Activated naive CD8-positive, alpha-beta T cell treated with anti-CD3 and anti-CD28 coated beads for 36 hours (primary cell): ENCODE measurements at places on chromosomes 7 and 10. TPM values are rescaled to one million over a fixed set of nuclear protein-coding genes. Genes with fewer than 3 reads are reported as not detected.

GRCh38 chr7:131737746-131738465 lies 181.5 kb upstream of the PODXL start:
- H3K27me3 ChIP-seq = peaks cover 37% of the 10 kb centered on the region
- H3K36me3 ChIP-seq = no peaks in the 10 kb centered on the region
- no peak overlapping the region for H3K27ac ChIP-seq
- no peaks in the 10 kb centered on the region for H3K4me1 ChIP-seq

GRCh38 chr7:13989126-13989948 lies at the start of gene ETV1:
ETV1 (minus strand) TSS chr7:13989666; CDS start chr7:13989052, 614 bp downstream.
- no peak within 1 kb of the TSS for H3K27ac ChIP-seq
- no peak for DNase-seq

GRCh38 chr10:5775685-5776084 lies 37.5 kb downstream of the GDI2 start:
- peak overlapping the region; percentile 42 for H3K4me3 ChIP-seq
- peaks cover 61% of the 10 kb centered on the region for H3K36me3 ChIP-seq
- H3K4me1 ChIP-seq = peaks cover 31% of the 10 kb centered on the region
- DNase-seq = peak; percentile 81
- no peaks in the 10 kb centered on the region for H3K27me3 ChIP-seq

- peaks cover 2% of the 10 kb centered on the region for H3K4me1 ChIP-seq
- H3K4me3 ChIP-seq = no peak overlapping the region
- peaks cover 52% of the 10 kb centered on the region for H3K36me3 ChIP-seq
- DNase-seq = peak; percentile 55
- no peak overlapping the region for H3K27ac ChIP-seq
- H3K27me3 ChIP-seq = no peaks in the 10 kb centered on the region
These were observed 56.8 kb downstream of the SND1 start for GRCh38 chr7:127708788-127709187.

DNA sequence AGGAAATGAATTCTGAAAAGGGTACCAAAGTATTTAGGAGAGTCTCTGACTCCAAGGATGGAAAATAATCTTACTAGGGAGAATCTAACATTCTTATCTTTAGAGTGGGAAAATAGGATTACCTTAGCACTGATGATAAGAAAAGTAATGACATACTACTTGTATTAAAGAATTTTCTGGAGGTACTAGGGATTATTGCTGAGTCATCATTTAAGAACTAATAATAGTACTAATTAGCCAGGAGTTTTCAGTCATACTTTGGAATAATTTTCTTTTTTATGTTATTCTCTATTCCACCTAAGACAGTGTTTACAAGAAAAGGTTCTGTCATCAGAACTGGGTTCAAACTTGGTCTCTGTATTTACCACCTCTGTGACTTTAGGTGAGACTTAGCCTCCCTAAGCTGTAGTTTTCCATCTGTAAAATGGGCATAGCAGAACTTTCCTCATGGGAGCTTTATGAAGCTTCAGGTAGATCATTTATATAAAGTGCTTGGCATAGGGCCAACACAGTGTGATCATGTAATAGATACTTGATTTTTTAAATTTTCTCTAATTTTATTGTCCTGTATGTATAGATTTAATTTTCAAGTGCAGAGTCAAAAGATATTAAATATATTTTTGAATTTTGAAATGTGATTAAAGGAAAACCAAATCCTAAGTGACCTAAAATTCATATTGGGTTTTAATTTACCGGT lies 20.4 kb downstream of the ITGB8 start:
- no peaks in the 10 kb centered on the region for H3K36me3 ChIP-seq
- peaks cover 6% of the 10 kb centered on the region for H3K27me3 ChIP-seq
- H3K4me1 ChIP-seq = no peaks in the 10 kb centered on the region

DNA sequence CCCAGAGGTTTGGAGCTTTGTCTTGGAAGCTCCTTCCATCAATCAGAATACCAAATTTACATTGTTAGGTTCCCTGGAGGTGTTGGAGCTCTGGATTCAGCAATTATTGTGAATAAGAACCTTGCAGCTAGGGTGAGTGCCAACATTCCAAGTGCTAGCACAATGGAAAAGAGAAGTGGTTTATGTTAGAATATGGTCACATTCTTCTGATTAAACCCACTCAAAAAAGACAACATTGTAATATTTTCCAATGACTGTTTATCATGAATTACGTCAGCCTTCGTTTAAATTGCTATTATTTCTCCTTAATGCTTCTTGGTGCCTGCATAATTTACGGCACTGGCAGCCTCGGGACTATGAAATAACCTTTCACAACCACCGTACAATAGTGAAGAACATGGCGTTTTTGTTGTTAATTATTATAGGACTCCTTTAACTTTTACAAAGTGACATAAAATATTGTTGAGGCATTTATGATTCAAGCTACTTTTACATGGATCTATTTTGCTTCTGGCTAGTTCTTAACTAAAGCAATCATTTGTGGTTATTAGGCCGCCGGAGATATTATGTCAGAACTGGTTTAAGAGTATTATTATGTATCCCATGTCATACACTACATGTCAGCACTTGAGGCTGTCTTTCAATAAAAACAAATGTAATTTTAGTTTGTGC lies 117.7 kb downstream of the ARID5B start:
- H3K36me3 ChIP-seq = peaks cover 66% of the 10 kb centered on the region
- peaks cover 47% of the 10 kb centered on the region for H3K4me1 ChIP-seq
- peak overlapping the region; percentile 88 for H3K27ac ChIP-seq
- H3K4me3 ChIP-seq = no peak overlapping the region
- DNase-seq = no peak

DNA sequence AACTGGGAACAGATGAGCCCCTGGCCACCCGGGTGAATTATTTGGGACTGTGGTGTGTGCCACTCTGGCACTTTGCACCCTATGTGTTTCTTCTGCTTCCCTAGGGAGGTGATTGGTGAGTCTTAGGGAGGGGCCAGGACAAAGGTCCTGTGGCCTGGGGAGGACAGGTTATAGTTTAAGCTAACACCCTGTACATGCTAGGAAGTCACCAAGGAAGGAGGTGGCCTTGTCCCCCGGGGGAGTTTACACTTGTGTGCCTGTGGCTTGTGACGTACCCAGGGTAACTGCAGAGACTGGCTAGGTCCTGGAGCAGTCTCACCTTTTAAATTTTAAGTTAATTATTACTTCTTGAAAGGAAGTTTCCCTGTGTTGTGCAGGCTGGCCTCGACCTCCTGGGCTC lies 196.2 kb downstream of the BAMBI start:
- no peaks in the 10 kb centered on the region for H3K4me1 ChIP-seq
- H3K27me3 ChIP-seq = peaks cover 10% of the 10 kb centered on the region
- no peak overlapping the region for H3K4me3 ChIP-seq
- no peak for DNase-seq

DNA sequence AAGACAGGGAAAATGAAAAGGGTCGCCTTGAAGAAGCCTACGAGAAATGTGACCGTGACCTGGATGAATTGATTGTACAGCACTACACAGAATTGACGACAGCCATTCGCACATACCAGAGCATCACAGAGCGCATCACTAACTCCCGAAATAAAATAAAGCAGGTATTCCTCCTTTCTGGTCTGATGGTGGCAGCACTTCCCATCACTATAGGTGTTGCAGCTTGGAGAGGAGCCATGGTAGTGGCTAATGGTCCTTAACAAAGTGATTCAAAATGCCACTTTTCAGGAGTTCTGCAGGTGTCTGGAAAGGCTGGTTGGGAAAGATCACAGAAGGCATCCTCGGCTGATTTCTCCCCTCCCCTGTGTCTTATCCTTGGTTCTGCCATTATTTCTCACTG lies 22.1 kb downstream of the EXOC4 start:
- no peak for DNase-seq
- no peak overlapping the region for H3K4me3 ChIP-seq
- H3K27ac ChIP-seq = no peak overlapping the region
- no peaks in the 10 kb centered on the region for H3K27me3 ChIP-seq
- H3K4me1 ChIP-seq = peaks cover 7% of the 10 kb centered on the region

DNA sequence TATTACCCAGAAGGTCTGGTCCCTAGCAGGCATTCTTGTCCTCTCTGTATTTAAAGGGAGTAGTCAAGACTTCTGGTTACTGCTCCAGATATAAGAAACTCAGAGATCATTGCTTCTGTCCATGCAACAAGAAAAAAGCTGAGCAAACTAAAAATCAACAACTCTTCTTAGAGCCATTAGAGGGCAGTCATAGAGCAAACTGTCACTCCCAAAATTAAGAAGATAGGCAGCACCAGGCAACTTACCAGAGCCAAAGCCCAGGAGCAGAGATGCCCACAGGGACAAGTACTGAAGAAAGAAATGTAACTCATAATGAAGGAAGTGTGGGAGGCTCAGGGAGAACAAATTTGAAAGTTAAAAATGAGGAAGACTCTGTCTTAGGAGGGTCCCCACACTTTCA lies 472.9 kb upstream of the COBL start:
- H3K36me3 ChIP-seq = no peaks in the 10 kb centered on the region
- no peak overlapping the region for H3K4me3 ChIP-seq
- no peak overlapping the region for H3K27ac ChIP-seq

GRCh38 chr7:86920154-86920553 lies 139.3 kb downstream of the ELAPOR2 start:
- no peaks in the 10 kb centered on the region for H3K36me3 ChIP-seq
- peaks cover 3% of the 10 kb centered on the region for H3K27me3 ChIP-seq
- peaks cover 4% of the 10 kb centered on the region for H3K4me1 ChIP-seq
- no peak overlapping the region for H3K27ac ChIP-seq

- no peaks in the 10 kb centered on the region for H3K36me3 ChIP-seq
- H3K4me3 ChIP-seq = no peak overlapping the region
- H3K27ac ChIP-seq = no peak overlapping the region
- H3K27me3 ChIP-seq = no peaks in the 10 kb centered on the region
- no peak for DNase-seq
These were observed 156.5 kb downstream of the WDR37 start for GRCh38 chr10:1212571-1213141.

Gene MSS51
- 0.94 TPM for total RNA-seq

Gene NME8
- not detected for total RNA-seq

Gene CYP3A7
- not detected for total RNA-seq

Gene CYP26C1
- not detected for total RNA-seq

Gene STOX1
- 0.64 TPM for total RNA-seq

Gene SEMA3D
- total RNA-seq = not detected

Gene ANKRD1
- total RNA-seq = not detected

Gene ZNF394
- total RNA-seq = 27.5 TPM
